ENCODE measurements at places on chromosomes 3 and 15.

GRCh38 chr3:76824658-76825240, 215.2 kb upstream of the ROBO2 start:
- DNase-seq = no peak

DNA sequence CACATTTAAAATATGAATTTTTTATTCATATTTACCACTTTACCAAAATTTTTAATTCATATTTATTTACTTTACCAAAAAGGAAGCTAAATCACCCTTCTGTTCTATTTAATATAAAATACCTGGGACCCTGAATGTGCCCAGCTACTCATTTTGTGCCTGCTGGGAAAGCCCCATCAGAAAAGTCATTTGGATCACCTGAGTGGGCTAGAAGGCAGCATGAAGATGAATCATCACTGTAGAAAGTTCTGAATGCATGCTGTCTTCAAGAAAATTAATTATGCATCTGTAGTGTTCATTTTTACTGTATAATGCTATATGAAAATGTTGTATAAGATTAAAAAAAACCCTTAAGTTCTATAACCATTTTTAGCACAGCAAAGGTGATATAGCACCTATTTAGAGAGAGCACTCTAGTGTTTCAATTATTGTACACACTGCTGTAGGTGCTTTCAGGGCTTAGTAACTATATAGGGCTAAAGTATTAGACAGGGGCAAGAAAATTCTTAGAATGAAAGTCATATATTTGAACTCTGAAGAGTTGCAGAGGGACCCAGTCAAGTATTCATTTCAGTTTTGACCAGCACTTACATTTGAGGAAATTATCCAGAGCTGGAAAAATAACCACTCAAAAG, 175.1 kb downstream of the NFKBIZ start:
- peak; percentile 10 for DNase-seq

GRCh38 chr15:43225201-43225949, 4.6 kb upstream of the EPB42 start:
- peak; percentile 36 for DNase-seq

- DNase-seq = no peak
Measured at GRCh38 chr3:107704477-107704876, 181.7 kb downstream of the BBX start.

DNA sequence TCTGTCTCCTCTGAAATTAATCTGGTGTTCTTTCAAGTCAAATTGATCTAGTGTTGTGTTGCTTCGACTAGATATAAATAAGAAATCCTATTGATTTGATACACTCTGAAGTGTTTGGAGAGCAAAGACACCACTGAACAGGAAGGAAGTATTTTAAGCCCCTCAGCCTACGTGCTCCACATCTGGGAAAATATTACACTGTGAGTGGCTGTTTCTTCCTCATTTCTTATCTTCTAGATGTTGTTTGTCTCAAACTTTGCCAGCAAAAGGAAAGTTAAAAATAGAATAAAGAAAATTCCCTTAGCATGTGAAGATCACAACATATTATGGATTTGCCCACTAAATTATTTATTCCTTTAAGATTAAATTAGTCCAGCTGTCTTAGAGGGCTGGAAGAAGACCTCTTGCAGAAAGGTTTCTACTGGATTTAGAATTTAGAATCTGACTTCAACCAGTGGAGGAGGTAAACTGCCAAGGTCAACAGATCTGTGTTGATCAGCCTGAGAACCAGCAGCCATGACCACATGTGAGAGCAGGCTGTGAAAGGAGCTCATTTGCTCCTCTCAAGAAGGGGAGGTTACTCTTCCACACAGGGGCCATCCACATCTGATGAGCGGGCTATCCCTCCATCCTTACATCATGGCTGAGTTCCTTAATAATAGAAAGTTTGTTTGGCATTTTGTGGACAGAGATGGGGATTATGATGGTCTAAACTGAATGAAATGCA, 46.3 kb upstream of the ACKR4 start:
- DNase-seq = no peak

GRCh38 chr3:63968612-63969350, 54.5 kb downstream of the PSMD6 start:
- no peak for DNase-seq

DNA sequence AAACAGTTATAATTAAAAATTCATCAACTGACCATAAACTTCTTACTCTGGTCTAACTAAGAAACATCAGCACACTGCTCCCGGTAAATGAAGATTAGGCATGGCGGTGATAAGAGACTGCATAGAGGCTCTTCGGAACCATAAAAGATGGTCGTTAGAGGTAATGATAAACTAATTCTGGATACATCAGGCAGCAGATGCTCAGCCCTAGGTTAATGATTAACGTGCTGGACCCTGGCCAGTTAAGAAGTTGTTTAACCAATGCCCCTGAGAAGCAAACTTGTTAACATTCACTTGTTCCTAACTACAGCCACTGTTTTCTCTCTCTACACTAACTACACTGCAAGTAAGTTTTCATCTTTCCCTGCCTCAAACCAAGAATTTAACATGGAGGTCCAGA, 111.5 kb downstream of the PDZRN3 start:
- DNase-seq = no peak

- DNase-seq = peak; percentile 35
Measured at GRCh38 chr3:15797642-15798303, at the start of gene ANKRD28. Gene ANKRD28, minus strand, starts transcription at chr3:15797979. Its CDS starts 1,458 bp downstream, at chr3:15796521.

DNA sequence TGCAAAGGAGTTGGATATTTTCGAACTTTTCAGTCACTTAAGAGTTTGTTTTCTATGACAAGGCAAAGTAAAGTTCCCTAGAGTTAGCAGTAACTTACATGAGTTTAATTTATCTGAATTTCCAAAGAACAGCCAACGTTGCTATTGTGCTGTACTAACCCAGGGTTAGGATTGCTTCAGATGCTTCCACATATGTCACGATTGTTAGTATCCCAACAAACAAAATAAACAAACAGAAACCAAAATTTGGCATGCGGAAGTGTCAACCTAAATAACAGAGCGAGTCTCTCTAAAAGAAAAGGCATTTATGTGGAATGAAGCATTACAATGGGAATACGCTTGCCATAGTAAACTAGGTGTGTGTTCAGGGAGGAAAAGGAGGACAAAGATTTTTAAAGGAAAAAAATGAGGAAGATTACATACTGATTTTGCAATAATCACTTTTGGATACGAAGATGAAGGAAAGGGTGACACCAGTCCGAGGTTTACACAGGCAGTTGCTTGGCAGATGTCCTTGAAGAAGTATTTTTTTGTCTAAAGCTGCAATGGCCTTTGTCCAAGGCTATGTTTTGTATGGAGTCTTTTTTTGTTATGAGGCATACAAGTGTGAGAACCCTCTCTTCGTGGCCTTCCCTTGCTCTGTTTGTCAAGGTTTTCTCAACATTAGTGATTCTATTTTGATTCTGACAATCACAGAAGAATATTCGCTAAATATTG, 267.9 kb downstream of the GABRG3 start:
- DNase-seq = no peak

DNA sequence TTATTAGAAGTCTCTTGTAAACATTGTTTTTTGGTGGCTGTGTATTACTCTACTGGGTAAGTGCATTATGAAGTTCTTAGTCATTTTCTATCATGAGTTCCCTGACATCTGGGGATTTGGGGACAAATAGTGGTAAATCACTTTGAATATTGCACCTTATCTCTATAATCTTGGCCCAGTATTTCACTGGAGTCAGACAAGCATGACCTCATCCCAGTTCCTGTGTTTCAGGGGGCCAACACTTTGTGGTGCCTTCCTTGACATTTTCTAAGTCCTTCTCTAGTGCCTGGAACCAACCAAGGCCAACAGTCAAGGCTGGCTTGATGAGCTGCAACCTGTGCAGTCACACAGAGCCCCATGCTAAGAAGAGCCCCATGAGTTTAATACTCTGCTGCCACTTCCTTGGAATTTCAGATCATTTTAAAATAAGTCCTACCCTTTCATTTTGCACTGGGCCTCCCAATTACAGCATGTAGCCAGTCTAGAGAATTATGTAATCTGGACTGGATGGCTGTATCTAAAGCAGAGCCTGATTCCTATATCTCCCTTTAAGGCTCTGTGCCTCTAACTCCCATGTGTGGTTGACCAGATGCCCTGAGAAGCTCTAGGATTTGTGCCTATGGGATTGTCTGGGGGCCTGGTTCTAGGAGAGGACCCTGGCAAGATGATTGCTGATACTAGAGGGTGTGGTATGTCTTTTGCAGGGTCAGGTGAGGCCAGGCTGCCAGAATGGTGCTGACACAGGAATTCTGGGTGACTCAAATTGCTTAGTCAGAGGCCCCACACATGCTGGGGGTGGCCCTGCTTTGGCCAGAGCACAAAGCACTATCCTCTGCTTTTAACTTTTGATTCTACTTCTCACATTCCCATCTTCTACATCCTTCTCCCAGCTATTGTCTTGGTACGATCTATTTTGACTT, 319.6 kb upstream of the TBC1D5 start:
- DNase-seq = no peak

GRCh38 chr3:169173231-169173630, 490.3 kb downstream of the MECOM start:
- DNase-seq = no peak

DNA sequence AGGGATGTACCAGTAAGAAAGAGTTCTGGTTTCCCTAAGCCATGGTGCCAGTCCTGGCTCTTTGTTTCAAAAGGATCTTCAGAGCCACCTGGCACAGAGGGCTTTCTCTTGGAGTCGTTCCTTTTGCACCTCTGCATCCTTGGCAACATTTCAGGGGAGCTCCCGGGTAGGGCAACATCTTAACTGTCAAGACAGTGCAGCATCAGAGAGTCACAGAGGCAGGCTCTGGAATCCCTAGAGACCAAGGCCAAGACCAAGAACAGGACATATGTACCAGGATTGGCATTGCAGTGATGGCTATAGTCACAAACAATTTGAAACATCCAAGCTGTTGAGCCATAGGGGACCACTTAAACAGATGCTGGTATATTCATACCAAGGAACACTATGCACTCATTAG, 129.4 kb upstream of the ADPGK start:
- DNase-seq = no peak

GRCh38 chr3:30476368-30477084, 129.9 kb upstream of the TGFBR2 start:
- DNase-seq = no peak

DNA sequence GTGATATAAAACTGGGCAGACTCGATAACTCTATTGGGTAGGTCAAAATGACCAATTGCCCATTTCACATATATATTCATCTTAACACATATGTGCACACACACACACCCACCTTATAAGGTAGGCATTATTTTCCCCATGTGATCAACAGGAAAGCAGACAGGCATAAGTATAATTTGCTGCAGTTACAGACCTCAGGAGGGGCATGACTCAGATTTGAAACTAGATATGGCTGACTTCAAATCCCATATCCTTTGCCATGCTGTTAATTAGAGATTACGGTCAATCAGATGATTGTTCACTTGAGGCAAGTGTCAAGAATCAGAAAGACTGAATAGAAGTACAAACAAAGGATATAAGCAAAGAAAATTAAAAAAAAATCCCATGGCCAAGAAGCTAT, 910.6 kb downstream of the NTRK3 start:
- no peak for DNase-seq

DNA sequence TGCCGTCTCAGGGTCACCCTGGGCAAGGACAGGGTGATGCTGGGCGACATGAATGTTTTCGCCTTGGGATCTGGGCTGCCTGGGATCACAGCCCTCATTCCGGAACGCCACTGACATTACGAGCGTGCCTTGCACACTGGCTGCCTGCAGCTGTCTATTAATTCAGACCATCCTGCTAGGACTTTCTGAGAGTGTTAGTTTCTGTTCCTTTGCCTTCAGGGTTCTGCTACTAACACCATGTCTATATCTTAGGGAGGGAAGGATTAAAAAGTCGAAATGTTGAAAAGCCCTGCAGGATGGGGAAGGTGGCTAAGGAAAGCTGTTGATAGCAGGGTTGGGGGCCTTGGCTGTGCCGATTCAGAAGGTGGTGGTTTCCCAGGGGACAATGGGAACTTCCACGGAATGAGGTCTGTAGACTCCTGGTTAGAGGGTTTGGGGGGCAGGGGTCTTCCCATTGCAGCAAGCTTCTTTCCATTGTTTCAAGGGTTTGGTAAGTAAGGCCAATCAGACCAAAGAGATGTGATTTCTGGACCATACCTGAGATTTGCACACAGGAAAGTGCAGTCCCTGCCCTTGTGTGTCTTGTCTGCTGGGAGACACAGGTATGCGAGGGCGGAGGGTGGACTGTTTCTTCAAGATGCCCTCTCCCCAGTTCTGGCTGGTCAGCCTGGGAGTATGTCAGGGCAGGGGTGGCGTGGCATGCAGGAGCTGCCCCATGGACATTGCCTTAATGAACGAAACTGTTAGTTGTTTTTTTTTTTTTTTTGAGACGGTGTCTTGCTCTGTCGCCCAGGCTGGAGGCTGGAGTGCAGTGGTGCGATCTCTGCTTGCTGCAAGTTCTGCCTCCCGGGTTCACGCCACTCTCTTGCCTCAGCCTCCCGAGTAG, 50.9 kb downstream of the RGMA start:
- DNase-seq = no peak

DNA sequence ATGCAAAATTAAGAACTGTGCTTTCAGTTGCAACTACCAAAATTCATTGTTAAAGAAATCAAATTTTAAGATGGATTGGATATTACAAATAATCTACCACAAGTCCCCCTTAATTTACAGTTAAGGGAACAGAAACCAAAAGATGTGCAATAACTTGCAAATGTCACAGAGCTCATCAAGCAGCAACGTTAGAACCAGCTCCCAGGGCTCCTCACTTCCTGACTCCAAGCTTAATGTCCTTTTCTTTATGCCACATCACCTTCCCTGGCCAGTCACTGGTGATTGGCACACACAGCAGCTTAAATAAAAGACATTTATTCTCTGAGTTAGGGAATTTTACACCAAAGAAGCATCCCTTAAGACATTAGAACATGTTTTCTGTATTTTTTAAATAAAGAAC, 159.7 kb downstream of the RSL24D1 start:
- no peak for DNase-seq

DNA sequence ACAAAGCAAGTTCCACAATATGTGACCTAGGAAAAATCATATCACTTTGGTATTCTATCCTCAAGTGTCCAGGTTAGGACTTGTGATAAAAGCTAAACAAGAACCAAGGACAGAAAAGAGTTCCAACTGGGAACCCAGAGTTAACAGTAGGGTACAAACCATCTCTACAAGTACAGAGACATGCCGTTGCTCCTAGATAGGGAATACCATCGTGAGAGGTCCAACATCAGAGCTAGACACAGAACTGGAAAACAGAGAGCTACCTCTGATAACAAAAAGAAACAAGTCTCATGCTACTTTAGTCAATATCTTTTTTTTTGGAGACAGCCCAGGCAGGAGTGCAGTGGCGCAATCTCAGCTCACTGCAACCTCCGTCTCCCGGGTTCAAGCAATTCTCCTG, 37.8 kb downstream of the SMARCC1 start:
- DNase-seq = no peak

DNA sequence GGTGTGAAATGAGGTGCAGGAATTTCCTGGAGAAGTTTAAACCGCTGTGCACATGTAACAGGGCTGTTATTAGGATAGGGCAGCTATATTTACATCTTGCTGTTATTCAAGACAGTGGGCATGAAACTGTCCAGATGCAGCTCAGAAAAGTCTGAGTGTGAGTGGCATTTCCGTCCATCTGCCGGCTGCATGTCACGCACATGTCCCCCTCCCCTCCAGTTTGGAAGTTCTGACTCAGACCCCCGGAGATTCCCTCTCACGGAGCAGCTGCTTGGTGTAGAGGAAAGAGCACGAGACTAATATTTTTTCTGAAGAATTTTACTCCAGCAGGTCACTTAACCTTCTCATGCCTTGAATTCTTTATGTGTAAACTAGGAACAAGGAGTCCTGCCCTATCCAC, 69.8 kb downstream of the FEM1B start:
- DNase-seq = no peak

GRCh38 chr3:185900228-185900627, 37.6 kb downstream of the TRA2B start:
- no peak for DNase-seq

Data from activated CD4-positive, alpha-beta T cell treated with anti-CD3 and anti-CD28 coated beads, Interleukin-2, amount 50 U/mL, for 24 hours (primary cell).